ENCODE measurements at places on chromosomes 2 and 18. TPM values are rescaled to one million over a fixed set of nuclear protein-coding genes. Genes with fewer than 3 reads are reported as not detected.

DNA sequence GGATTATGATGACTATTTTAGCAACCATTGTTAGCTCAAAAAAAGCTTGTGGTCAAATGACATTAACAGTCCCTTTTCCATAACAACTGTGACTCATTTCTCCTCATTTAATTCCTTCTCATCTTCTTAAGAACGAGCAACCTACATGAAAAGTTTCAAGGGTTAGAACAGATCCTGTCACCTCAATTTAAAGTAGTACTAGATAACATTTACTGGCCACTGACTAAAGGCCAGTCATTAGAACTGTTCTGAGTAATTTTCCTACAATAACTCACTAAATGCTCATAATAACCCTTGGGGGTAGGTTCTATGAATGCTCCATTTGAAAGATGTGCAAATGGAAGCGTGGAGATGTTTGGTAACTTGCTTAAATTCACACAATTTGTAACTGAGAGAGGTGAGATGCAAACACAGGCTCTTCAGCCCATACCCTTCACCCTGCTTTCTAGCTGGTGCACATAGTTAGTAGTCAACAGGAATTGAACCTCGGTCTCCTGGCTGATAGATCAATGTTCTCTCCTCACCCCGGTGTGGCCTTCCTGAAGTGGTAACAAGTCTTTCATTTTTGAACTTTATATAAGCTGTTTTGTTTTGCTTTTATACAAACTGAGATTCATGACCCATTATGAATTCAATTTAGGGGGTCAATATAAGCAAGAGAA is 212.5 kb downstream of the SETBP1 start:
- no peak overlapping the region for H3K27ac ChIP-seq
- no peak for DNase-seq
- H3K27me3 ChIP-seq, result no peaks in the 10 kb centered on the region
- no peak overlapping the region for H3K4me3 ChIP-seq
- no peaks in the 10 kb centered on the region for H3K4me1 ChIP-seq
- H3K36me3 ChIP-seq, result no peaks in the 10 kb centered on the region

GRCh38 chr2:187842978-187843847 is 289.0 kb upstream of the TFPI start:
- H3K36me3 ChIP-seq, result no peaks in the 10 kb centered on the region
- no peaks in the 10 kb centered on the region for H3K4me1 ChIP-seq
- H3K4me3 ChIP-seq, result no peak overlapping the region
- H3K27me3 ChIP-seq, result no peaks in the 10 kb centered on the region
- no peak overlapping the region for H3K27ac ChIP-seq

DNA sequence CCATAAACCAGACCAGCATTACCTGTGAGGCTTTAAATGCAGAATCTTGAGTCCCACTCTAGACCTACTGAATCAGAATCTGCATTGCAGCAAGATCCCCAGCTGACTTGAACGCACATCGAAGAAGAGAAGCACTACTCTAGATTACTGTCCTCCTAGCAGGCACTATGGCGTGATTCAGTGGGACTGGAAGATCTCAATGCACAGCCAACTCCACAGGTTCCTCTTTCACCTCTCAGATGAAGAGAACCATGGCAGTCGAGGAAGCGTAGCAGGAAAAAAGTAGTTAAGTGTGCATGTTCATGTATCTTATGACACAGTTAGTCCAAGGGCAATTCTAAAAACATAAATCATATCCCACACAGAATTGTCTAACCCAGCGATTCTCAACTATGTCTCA is 97.4 kb downstream of the STK39 start:
- no peak overlapping the region for H3K4me3 ChIP-seq
- peaks cover 33% of the 10 kb centered on the region for H3K4me1 ChIP-seq
- no peak overlapping the region for H3K27ac ChIP-seq
- DNase-seq, result no peak

DNA sequence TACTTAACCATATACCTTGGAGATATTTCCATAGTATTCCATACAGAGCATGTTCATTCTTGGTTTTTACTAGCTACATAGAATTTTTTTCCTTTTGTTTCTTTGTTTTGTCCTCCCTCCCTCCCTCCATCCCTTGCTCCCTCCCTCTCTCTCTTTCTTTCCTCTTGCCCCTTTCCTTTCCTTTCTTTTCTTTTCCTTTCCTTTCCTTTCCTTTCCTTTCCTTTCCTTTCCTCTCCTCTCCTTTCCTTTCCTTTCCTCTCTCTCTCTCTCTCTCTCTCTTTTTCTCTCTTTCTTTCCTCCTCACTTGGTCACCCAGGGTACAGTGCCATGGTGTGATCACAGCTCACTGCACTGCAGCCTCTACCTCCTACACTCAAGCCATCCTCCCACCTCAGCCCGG is 28.3 kb downstream of the RPL37A start:
- no peak overlapping the region for H3K4me3 ChIP-seq
- no peak overlapping the region for H3K27ac ChIP-seq
- H3K4me1 ChIP-seq, result no peaks in the 10 kb centered on the region
- no peaks in the 10 kb centered on the region for H3K27me3 ChIP-seq
- no peak for DNase-seq

- no peaks in the 10 kb centered on the region for H3K27me3 ChIP-seq
- H3K4me3 ChIP-seq, result no peak overlapping the region
- no peaks in the 10 kb centered on the region for H3K4me1 ChIP-seq
- no peaks in the 10 kb centered on the region for H3K36me3 ChIP-seq
- no peak for DNase-seq
- H3K27ac ChIP-seq, result no peak overlapping the region
Observed at GRCh38 chr2:215441560-215442400, 5.9 kb upstream of the FN1 start.

GRCh38 chr2:9055471-9055870 is 52.0 kb upstream of the MBOAT2 start:
- H3K36me3 ChIP-seq, result no peaks in the 10 kb centered on the region
- peaks cover 4% of the 10 kb centered on the region for H3K27me3 ChIP-seq
- H3K27ac ChIP-seq, result no peak overlapping the region
- DNase-seq, result no peak

DNA sequence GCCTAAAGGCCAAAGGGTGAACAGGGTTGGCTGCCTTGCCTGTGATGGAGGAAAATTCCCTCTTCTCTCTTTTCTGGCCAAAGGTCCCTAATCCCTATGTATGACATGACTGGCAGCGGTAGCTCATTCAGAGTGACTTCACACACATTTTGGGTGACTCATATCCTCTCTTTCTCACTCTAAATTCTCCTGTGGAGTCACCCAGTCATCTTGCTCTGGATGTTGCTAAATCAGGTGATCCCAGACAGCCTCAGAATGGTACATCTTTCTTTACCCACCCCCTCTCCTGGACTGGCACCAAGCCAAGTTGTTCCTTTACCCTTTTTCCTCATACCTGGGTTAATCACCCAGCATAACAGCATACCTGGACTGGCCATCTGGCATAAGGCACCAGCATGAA is 77.2 kb downstream of the NEURL3 start:
- H3K36me3 ChIP-seq, result no peaks in the 10 kb centered on the region
- no peaks in the 10 kb centered on the region for H3K27me3 ChIP-seq
- no peak overlapping the region for H3K27ac ChIP-seq
- no peak for DNase-seq

DNA sequence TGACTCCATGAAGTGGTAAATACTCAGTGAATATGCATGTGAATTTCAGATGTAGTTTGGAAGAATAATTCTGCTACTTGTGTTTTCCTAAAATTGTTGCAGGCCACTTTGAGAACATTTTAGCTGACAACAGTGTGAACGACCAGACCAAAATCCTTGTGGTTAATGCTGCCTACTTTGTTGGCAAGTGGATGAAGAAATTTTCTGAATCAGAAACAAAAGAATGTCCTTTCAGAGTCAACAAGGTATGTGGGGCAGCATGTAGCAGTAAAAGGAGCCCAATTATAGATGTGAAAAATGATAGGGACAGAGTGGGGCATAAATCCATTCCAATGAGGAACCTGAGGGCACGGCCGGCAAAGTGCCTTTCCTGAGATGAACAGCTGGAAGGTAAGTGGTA is 16.1 kb downstream of the SERPINB5 start:
- no peaks in the 10 kb centered on the region for H3K36me3 ChIP-seq
- no peak overlapping the region for H3K27ac ChIP-seq
- DNase-seq, result no peak
- no peaks in the 10 kb centered on the region for H3K27me3 ChIP-seq
- H3K4me1 ChIP-seq, result no peaks in the 10 kb centered on the region
- H3K4me3 ChIP-seq, result no peak overlapping the region

DNA sequence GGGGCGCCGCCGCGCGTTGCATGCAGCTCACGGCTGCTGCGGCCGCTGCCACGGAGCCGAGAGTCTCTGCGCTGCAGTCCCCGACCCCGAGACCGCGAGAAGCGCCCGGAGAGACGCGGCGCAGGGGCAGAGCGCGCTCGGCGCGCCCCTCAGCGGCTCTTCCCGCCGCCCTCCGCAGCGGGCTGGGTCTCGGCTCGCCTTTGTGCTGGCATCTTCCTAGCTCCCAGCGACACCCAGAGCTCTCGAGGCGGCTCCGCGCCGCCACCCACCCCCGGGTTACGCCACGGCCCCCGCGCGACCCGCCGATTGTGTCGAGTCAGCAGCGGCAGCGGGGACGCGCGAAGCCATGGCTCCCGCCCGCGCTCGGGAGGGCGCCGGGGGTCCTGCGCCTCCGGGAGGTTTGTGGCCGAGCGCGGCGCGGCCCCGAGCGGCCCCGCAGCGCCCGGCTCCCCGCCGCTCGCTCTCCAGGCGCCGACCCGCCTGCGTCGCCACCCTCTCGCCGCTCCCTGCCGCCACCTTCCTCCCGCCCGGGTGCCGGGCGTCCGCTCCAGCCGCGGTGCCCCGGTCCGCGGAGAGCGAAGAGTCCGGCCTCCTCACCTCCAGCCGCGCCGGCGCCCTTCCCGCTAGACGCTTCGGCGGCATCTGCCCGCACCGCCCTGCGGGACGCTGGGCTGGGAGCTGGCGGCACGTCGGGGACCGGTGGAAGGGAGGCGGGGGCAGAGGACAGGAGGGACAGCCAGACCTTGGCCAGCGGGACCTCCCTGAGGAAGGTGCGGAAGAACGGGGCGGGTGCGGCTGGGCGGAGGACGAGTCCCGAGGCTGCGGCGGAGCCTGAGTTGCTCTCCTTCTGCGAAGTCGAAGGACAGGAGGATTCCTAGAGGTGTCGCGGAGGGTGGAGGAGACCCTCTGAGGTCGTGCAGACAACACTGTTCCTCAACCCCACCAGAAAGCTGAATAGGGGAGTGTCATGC is 46.3 kb upstream of the CCDC150 start:
- peak; percentile 40 for DNase-seq
- H3K4me3 ChIP-seq, result peak within 1 kb of the TSS; percentile 34
- H3K27ac ChIP-seq, result peak within 1 kb of the TSS; percentile 73
- H3K36me3 ChIP-seq, result no peaks in the 10 kb centered on the region

- DNase-seq, result no peak
- H3K4me1 ChIP-seq, result no peaks in the 10 kb centered on the region
- H3K27ac ChIP-seq, result no peak overlapping the region
- no peak overlapping the region for H3K4me3 ChIP-seq
- no peaks in the 10 kb centered on the region for H3K27me3 ChIP-seq
Observed at GRCh38 chr18:46291149-46291548, 187.0 kb downstream of the HAUS1 start.

DNA sequence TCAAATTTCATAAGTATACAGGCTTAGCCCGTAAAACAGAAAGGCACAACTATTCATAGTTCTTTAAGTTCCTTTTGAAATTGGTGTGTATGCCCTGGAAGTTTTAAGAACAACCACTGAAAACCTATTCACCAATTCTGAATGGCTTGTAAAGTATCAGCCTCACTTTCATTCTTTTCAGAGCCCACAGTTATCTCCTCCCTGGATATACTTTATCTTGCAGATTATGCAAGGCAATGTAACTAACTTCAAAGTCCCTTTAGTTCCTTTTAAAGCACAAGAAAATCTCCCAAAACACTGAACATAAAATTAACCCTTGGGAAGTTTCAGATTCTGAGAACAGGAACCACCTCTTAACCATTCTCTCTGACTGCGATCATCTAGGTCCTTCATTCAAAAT is 1.1 kb downstream of the STRN start:
- DNase-seq, result no peak
- H3K4me1 ChIP-seq, result peaks cover 7% of the 10 kb centered on the region
- H3K4me3 ChIP-seq, result peak overlapping the region; percentile 100
- H3K27me3 ChIP-seq, result no peaks in the 10 kb centered on the region
- H3K27ac ChIP-seq, result no peak overlapping the region
- no peaks in the 10 kb centered on the region for H3K36me3 ChIP-seq

DNA sequence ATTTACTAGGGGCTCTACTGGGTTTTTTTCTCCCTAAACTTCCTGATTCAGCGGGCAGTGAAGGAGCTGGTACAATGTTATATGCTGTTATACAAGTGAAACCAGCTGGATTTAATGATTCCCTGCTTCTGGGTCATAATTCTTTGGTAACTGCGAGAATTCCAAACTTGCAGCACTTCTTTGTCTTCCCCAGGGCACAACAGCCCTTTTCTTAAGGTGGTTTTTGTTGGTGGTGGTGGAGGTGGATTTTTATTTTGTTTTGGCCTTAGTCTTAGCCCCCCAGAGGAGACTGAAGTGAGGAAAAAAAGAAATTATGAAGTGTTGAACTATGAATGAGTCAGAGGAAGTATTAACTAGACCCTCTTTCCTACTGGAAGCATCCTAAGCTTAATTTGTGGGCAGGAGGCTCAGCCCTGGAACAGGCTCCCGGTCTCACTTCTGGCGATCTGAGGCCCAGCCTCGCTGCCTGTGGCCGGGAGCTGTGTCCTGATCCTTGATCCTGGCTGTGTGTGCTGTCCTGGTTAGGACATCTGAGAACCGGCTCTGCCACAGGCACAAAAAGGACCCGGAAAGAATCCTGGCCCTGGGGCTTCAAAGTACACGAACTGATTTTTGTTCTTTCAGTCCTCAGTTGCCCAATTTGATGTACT is 141.9 kb downstream of the LYPD6B start:
- H3K36me3 ChIP-seq, result no peaks in the 10 kb centered on the region
- no peak overlapping the region for H3K27ac ChIP-seq
- DNase-seq, result no peak
- no peaks in the 10 kb centered on the region for H3K27me3 ChIP-seq
- H3K4me1 ChIP-seq, result no peaks in the 10 kb centered on the region

DNA sequence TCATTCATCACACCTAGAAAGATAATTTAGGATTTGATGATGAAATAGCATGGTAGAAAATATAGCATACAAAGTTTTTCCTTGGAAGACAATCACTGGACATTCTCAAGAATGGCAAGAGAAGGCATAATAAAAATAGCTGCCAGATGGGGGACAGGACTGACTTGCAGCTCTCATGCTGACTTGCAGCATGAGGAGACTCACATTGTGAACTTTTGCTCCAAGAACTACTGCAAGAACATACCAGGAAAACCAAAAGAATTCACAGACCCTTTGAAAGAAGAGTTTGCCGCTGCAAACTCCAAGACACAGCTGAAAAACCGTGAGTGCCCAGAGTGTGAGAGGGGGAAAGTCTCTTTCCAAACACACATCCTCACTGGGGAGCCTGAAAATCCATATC is 47.0 kb downstream of the CRYGD start:
- H3K4me3 ChIP-seq, result no peak overlapping the region
- no peak for DNase-seq
- no peaks in the 10 kb centered on the region for H3K4me1 ChIP-seq
- no peaks in the 10 kb centered on the region for H3K36me3 ChIP-seq
- H3K27ac ChIP-seq, result no peak overlapping the region
- H3K27me3 ChIP-seq, result no peaks in the 10 kb centered on the region

Gene MYO5B
- total RNA-seq, result 58.2 TPM

Gene AMER3
- not detected for total RNA-seq

Gene GLI2
- 1.3 TPM for total RNA-seq

Gene KLHL14
- total RNA-seq, result 31.6 TPM

Gene QPCT
- total RNA-seq, result 5.4 TPM
